Brain microvascular endothelial cell (primary cell): ENCODE measurements at places on chromosomes 12 and 14.
A peak's percentile ranks its signal among the peaks of the same experiment; 100 is the strongest.

DNA sequence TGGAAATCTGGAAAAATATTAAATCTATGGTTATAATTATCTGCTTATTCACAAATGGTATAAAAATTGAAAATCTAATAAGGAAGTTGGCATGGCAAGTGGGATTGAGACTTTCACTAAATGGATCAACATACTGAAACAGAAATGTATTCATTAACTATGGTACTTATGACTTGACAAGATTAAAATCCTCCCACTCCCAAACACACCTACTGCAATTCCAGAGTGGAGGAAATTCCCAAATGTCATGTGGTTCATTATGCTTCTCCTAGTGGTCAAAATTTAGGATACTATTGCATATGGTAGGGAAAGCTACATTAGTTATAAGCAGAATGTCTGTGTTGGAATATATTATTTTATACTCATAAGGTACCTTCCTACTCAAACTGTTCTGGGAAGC is 265.3 kb upstream of the PRICKLE1 start:
- DNase-seq = no peak

- DNase-seq = no peak
Observed at GRCh38 chr12:109092497-109093021, 713 bp downstream of the ALKBH2 start.

- no peak for DNase-seq
Observed at GRCh38 chr14:89757313-89757939, 197.1 kb downstream of the EFCAB11 start.

DNA sequence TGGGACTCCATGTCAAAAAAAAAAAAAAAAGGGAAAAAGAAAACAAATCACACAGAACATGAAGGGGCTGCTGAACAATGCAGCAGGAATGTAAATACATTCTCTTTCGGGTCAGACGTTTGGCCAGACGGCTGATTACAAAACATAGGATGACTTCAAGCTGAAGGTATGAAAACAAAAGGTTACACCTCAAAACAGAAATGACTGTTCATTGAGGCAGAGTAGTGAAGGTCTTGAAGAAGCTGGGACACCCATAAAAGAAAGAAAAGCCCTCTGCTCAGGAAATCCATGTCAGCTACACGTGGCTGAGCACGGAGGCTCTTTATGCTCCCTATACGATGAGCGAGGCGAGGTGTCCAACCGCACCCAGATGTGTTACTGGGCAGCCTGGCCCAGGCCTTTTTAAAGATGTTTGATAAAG is 37.7 kb downstream of the FGD4 start:
- peak; percentile 91 for DNase-seq

DNA sequence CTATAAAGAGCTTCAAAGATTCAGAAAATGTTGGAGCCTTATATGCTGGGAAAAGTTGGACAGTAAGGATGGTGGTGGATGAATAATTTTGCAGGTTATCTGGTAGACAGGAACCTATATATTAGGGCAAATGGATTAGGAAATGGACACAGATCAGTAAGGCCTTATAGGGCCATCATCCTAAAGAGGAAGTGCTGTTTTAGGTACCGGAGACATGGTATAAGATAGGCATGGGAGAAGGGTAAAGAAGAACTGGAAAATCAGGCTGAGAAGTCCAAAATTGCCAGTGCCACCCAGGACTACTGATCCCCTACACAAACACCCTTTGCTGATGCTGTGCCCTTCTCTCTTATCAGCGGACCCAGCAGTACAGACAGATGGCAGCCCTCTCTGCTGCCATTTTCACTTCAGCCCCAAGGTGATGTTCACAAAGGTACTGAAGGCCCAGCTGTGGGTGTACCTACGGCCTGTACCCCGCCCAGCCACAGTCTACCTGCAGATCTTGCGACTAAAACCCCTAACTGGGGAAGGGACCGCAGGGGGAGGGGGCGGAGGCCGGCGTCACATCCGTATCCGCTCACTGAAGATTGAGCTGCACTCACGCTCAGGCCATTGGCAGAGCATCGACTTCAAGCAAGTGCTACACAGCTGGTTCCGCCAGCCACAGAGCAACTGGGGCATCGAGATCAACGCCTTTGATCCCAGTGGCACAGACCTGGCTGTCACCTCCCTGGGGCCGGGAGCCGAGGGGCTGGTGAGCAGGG is 5.5 kb downstream of the GDF11 start:
- no peak for DNase-seq

DNA sequence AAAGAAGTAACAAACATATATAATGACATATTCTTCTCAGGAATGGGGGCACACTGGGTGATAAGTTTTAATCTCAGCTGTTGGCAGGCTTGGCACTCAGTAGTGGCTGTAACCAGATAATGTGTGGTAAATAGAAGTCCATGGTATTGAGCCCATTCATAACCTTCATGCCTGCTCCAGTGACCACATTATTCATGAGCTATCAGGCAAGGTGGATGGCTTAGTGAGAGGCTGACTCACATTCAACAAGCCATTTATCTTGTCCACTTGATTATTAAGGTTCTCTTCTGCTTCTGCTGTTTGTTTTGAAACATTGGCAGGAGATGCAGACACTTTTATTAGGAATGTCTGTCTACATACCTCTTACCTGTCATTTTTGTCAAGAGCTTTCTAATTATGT is 950.4 kb upstream of the LRFN5 start:
- no peak for DNase-seq

DNA sequence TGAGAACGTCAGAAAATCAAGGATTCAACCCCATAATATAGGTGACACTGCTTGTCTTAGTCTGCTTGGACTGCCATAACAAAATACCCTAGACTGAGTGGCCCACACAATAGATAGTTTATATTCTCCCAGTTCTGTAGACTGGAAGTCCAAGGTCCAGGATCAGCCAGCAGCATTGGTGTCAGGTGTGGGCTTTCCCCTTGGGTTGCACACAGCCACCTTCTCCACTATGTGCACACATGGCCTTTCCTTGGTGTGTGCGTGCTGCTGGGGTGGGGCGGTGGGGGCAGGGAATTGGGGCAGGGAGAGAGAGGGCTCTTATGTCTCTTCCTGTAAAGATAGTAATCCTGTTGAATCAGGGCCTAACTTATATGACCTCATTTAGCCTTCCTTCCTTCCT is 106.4 kb downstream of the SLC25A47 start:
- no peak for DNase-seq

DNA sequence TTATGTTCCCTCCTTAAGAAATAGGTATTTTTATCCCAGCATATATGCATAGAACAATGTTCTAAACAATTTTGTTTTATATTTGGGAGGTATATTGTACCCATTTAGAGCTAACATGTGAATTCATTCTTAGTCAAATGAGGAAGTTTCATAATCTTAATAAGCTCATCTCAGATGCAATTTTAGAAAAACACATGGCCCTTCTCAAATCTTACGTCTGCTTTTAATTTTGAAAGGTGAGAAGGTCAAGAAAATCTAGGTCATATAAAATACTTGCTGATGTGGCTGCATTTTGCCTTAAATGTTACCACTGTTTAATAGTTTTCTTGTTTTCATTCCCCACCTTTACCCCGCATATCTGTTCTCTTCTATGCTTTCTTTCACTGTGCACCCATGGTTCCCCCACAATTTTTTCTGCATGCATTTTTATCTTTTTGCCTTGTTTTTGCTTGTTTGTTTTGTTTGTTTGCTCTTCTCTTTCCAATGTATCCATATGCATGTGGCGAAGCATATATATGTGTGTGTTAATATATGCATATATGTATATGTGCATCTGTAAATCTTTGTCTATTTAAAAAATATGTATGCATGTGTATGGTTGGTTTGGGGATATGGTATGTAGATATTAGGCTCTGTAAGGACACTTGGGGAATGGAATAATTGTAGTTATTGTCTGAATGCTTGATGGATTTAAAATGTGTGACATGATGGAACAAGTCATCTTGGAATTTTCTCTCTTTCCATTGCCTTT is 317.1 kb downstream of the BCAT1 start:
- no peak for DNase-seq

GRCh38 chr14:83280719-83281118 is 1747.1 kb upstream of the SEL1L start:
- no peak for DNase-seq

- DNase-seq = no peak
Observed at GRCh38 chr12:100026241-100026640, 41.5 kb upstream of the ANKS1B start.

DNA sequence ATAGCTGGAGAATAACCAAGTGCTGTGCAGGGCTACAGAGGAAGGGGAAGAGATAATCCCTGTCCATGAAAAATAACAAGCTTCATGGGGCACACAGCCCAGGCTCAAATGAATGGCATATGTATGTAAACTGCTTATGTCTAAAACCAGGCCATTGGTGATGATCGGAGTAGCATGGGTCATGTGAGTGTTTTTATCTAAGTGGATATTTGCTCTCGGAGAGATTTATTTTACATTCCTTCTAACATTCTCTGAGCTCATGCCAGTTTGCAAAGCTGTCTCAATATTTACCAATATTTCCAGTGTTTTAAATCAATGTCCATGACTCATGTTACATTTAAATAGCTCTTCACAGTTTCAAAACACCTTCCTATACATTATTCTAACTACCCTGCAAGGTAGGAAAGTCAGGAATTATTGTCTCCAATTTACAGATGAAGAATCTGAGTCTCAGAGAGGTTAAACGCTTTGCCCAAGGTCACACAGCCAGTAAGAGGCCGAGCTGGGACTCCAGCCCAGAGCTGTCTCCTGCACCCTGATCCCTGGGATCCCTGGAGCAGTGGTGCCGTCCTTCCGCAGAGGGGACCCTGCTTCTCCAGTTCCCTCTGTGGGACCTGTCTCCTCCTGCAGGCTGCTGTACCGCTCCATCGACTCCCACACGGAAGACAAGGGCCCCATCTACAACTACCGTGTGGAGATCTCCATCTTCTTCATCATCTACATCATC is 186.7 kb upstream of the FKBP4 start:
- DNase-seq = no peak

DNA sequence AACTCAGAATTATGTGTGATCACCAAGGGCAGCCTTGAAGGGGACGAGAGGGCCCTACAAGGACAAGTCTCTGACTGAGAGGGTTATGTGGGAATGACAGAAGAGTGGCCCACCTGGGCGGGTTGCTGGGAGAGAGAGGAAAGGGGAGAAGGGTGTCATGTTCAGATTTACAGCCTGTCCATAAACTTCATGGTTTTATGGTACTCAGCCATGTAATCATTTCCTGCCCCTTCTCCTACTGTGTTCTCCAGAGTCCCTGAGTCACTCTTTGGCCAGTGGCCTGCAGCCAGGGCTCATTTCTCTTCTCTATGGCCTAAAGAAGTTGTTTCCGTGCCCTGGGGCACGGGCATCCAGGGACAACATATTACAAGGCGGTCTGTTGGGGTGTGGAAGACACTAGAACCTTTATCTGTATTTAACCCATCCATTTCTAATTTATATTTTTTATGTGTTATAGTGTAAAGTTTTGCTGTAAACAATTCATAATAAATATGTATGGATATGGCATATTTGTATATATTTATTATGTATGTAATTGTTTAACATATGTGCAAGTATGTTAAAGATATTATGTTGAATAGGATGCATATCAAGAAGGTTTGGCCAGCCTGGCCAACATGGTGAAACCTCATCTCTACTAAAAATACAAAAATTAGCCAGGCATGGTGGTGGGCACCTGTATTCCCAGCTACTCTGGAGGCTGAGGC is 26.9 kb downstream of the DDX47 start:
- peak; percentile 76 for DNase-seq

- DNase-seq = no peak
Observed at GRCh38 chr14:82313889-82314288, 780.2 kb upstream of the SEL1L start.

DNA sequence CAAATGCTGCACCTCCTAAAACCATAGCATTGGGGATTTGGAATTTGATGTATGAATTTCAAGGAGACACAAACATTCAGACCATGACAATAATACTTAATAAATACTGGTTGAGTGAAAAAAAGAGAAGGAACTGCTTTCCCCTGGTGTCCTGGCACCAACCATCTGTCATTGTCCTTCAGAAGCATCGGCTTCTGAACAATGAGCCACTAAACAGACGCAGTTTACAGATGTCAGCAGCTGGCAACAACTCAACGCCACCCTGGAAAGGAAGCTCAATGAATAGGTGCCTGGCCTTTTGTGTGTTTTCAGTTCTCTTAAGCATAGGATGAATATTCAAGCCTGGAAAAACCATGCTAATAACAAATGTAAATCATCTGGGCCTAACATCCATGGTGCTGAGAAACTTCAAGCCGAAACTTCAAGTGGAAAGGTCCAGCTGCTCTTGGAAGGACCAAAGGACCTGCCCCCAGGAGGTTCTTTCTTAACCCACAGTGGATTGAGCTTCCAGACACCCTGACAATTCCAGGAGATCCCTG is 101.3 kb downstream of the WIF1 start:
- no peak for DNase-seq

DNA sequence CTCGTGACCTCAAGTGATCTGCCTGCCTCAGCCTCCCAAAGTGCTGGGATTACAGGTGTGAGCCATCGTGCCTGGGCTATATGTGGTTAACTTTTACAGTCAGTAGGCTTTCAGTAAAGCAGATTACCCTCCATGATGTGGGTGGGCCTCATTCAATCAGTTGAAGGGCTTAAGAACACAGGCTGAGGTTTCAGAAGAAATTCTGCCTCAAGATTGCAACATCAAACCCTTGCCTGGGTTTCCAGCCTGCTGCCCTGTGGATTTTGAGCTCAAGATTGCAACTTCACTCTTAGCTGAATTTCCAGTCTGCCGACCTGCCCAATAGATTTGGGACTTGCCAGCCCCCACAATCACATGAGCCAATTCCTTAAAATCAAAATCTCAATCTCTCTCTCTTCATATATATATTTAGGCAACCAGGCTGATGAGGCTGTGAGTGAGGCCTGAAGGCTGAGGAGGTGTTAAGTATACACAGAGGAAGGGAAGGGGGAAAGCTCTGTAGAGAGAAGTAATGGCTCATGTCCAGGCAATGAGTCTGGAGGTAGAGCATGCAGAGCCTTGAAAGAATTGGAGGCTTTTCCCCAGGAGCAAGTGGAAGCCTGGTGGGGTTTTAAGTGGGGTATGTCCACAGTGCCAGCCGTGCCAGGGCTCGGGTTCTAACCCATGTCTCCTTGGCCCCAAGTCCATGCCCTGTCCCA is 33.3 kb upstream of the ACTN1 start:
- no peak for DNase-seq

DNA sequence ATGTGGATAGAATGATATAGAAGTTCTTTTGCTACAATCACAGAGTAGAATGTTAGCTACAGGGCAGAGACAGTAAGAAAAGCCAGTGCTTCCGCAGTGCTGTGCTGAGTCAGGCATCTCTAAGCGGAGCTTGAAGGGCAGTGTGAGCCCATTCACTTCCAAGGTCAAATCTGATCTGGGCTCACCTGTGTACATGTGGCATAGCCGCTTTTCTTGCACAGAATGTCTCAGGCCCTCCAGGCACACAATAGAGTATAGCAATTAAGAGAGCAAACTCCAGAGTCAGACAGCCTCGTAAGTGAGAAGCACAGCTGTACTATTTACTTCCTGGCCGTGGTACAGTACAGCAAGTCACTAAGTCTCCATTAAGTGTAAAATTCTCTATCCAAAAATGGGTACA is 26.8 kb downstream of the CORO1C start:
- DNase-seq = no peak

- no peak for DNase-seq
Observed at GRCh38 chr12:124919521-124920352, 5.3 kb upstream of the UBC start.
